ENCODE measurements at places on chromosomes 1 and 21. TPM values are rescaled to one million over a fixed set of nuclear protein-coding genes. Genes with fewer than 3 reads are reported as not detected.

The DPT gene
- total RNA-seq, result 0.22 TPM

- DNase-seq, result no peak
Observed at GRCh38 chr1:119504831-119505230, 2.2 kb upstream of the HSD3B1 start.

The FAM177B gene
- total RNA-seq, result 0.34 TPM

The PLD5 gene
- 2.6 TPM for total RNA-seq

The NKAIN1 gene
- total RNA-seq, result 4.4 TPM

Data from type B pancreatic cell (in vitro differentiated cells).